ENCODE measurements at places on chromosomes 6 and 20. TPM values are rescaled to one million over a fixed set of nuclear protein-coding genes. Genes with fewer than 3 reads are reported as not detected.

DNA sequence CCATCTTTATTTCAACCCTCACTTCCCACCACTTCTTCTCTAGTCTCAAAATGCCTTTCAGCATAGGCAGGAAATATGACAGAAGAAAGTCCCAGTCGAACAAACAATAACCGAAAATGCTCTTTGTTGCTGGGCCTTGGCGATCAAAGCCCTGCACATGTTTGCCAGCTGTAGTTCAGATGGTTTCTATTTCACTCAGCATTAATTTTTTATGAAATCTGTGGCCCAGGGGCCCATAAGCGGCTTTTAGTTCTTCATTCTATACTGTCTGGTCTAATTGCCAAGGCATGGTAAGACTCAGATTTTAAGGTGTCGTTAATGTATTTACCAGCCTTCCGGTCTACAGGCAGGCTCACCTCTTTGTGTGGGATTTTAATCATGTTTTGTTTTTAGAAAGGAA, 10.9 kb upstream of the F13A1 start:
- H3K27me3 ChIP-seq: no peaks in the 10 kb centered on the region
- no peak for DNase-seq
- H3K27ac ChIP-seq: no peak overlapping the region
- no peak overlapping the region for H3K4me3 ChIP-seq
- H3K4me1 ChIP-seq: no peaks in the 10 kb centered on the region

GRCh38 chr6:48150701-48151100, 39.7 kb upstream of the PTCHD4 start:
- no peaks in the 10 kb centered on the region for H3K27me3 ChIP-seq
- H3K36me3 ChIP-seq: no peaks in the 10 kb centered on the region
- no peak overlapping the region for H3K27ac ChIP-seq
- no peaks in the 10 kb centered on the region for H3K4me1 ChIP-seq
- H3K4me3 ChIP-seq: no peak overlapping the region

DNA sequence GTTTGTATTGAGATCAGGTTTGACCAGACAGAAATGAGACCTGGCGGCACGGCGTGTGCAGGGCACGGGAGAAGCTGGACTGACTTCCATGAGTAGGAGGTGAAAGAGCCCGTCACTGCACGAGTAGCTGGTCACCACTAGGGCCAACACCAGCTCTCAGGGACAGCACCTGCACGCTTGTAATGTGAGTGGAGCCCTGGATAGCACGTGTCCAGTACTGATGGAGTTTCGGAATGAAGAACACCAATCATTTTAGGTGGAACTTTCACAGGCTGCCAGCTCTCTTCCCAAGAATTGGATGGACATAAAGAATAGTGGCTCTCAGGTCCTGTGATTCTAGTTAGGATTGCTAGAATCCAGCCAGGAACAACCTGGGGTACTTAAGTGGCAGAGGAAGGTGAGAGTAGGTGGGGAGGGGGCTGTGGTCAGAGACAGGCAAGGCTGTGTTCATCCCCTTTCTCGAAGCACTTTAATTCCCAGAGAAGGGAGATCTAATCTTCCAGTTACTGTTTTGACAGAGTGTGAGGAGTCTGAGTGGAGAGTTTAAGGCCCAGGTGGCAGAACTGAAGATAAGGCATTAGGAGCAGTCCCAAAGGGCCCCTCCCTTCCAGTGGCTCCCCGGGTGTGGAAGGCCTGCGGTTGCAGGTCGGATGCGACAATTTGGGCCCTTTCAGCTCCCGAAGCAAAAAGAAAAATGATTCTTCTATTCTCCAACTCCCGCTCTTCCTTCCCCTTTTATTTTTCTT, 314.8 kb downstream of the QKI start:
- H3K4me3 ChIP-seq: no peak overlapping the region
- no peaks in the 10 kb centered on the region for H3K36me3 ChIP-seq

DNA sequence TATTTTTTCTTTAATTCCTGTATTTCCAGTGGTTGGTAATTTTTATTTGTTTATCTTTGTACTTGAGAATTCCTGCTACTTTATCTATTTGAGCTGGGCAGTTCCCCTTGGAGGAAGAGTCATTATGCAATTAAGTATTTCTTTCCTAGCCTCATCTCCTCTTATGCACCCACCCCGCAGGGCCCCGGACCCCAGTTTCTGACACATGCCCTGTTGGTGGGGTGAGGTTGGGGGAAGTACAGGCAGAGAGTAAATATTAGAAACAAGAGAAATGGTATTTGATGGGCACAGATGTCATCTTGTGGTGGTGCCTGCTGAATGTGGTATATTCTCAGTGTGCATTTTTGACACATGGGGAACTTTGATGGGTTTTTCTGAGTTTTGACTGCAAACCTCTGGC, 602.7 kb upstream of the NOX3 start:
- H3K4me3 ChIP-seq: no peak overlapping the region
- peaks cover 8% of the 10 kb centered on the region for H3K4me1 ChIP-seq
- no peak overlapping the region for H3K27ac ChIP-seq
- no peak for DNase-seq

DNA sequence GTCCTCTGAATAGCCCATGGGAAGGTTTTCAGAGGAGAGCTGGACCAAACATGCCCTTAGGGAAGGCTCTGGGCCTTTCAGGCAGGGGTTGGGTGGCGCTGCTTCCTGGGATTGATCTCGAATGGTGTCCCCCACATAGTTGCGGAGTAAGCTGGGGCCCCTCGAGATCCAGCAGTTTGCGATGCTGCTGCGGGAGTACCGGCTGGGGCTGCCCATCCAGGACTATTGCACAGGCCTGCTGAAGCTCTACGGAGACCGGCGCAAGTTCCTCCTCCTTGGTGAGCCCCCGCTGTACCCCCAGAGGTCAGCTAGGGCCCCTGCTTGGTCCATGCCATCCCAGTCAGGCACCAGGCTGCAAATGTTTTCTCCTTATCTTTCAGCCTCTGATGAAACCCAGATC, 19.3 kb downstream of the CCM2L start:
- H3K27me3 ChIP-seq: peaks cover under 1% of the 10 kb centered on the region
- H3K27ac ChIP-seq: no peak overlapping the region
- no peaks in the 10 kb centered on the region for H3K4me1 ChIP-seq
- no peak for DNase-seq
- no peak overlapping the region for H3K4me3 ChIP-seq

DNA sequence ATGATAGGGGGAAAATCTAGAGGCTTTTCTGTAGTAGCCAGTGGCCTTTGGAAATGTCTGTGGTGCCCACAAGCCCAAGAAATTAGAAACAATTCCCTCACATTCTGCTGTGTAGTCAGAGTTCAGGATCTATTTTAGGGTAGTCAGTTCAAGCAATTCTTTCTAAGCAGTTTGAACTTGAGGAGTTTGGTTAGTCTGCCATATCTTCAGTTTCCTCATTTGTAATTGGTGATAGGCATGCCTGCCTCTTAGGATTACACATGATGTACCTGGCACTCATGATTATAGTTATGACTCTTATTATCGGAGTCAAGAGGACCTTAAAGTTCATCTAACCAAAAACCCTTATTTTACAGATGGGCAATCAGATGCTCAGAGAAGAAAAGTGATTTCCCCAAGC, 21.2 kb upstream of the MEP1A start:
- no peaks in the 10 kb centered on the region for H3K27me3 ChIP-seq
- DNase-seq: no peak
- no peaks in the 10 kb centered on the region for H3K36me3 ChIP-seq
- no peak overlapping the region for H3K27ac ChIP-seq
- H3K4me1 ChIP-seq: no peaks in the 10 kb centered on the region

- H3K27ac ChIP-seq: peak overlapping the region; percentile 72
- peaks cover 23% of the 10 kb centered on the region for H3K4me1 ChIP-seq
- DNase-seq: no peak
- H3K4me3 ChIP-seq: no peak overlapping the region
Observed at GRCh38 chr6:2993755-2994317, 5.9 kb upstream of the NQO2 start.

GRCh38 chr20:59958626-59959025, 403 bp downstream of the CDH26 start:
- no peak for DNase-seq
- H3K36me3 ChIP-seq: no peaks in the 10 kb centered on the region
- H3K4me3 ChIP-seq: no peak overlapping the region
- no peaks in the 10 kb centered on the region for H3K27me3 ChIP-seq
- no peak overlapping the region for H3K27ac ChIP-seq

DNA sequence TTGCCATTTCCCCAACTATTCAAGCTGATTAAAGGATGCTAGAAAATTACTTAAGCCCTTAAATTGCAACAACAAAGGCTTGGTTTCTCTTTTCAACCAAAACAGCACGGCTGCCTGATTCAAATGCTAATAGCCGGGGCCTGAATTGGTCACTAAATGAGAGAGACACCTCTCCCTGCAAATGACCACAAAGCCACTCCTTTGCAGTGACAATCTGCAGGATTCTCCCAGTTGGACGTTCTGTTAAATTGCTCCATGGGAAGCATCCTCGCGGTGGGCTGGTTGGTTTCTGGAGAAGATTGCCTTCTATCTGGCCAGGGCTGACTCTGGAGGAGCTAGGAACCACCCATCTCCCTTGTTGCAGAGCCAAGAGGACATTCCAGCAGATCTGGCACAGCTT, 29.7 kb upstream of the TBXT start:
- no peaks in the 10 kb centered on the region for H3K36me3 ChIP-seq
- H3K4me3 ChIP-seq: no peak overlapping the region
- H3K4me1 ChIP-seq: no peaks in the 10 kb centered on the region
- no peak for DNase-seq

DNA sequence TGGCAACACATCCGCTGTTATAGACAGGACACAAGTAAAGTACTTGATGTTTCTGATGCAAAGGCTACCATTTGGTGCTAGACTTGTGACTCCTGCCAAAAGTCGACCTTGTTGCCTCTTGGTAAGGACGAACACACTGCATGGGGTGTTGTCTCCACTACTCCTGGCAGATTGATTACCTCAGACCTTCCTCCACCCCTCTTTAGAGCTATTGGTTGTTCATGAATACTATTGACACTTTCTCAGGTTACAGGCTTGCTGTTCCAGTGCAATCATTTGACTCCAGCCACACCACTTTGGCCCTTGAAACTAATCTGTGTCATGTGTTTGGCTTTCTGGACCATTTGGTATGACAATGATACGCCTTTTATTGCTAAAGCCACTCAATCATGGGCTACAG, 62.3 kb downstream of the TRMT11 start:
- DNase-seq: no peak
- H3K36me3 ChIP-seq: no peaks in the 10 kb centered on the region
- H3K27ac ChIP-seq: no peak overlapping the region
- H3K4me3 ChIP-seq: no peak overlapping the region
- H3K4me1 ChIP-seq: peaks cover 10% of the 10 kb centered on the region

- no peak overlapping the region for H3K4me3 ChIP-seq
- no peaks in the 10 kb centered on the region for H3K36me3 ChIP-seq
- no peak for DNase-seq
- no peak overlapping the region for H3K27ac ChIP-seq
- no peaks in the 10 kb centered on the region for H3K27me3 ChIP-seq
Observed at GRCh38 chr20:421685-422250, 13.7 kb downstream of the RBCK1 start.

DNA sequence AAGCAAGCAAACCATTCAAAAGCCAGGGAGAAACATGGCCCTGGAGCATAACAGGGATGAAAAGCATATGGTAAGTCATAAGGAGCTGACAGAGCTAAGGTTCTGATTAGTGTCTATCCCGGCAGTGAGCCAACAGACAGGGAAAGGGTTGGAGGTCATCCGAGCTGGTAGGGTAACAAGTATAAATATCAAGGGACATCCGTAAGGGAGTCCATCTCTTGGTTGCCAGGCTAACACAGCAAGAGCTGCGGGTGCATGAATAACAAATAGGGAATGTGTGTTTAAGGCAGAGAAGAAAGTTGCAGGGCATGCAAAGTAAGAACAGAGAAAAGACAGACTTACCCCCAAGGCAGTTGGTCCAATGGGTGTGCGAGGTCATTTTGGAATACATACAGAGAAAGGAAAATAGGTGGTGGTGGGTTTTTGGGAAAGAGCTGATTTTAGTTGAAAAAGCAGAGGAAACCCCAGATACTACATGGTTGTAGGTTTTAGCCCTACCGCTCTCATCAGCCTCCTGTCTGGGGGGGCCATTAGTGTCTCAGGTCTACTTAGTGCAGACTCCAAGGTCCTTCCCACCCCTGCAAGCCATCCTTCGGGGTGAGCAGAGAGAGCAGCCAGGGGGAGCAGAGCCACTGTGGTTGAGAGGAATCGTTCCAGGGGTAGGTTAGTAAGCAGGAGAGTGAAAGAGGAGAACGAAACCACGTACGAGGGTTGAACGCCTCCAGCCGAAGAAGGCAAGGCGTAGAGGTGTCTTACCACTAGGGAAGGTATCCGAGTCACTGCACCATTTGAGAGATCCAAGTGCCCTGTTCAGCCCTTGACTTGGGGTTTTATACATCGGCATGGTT, at the start of gene ERVFRD-1:
TSS of gene ERVFRD-1 (minus strand) at position 805 of the 848 bp plus-strand sequence. CDS start 6,415 bp downstream, outside the sequence.
- H3K36me3 ChIP-seq: no peaks in the 10 kb centered on the region
- peak within 1 kb of the TSS; percentile 49 for H3K27ac ChIP-seq
- peaks cover 9% of the 10 kb centered on the region for H3K4me1 ChIP-seq
- DNase-seq: no peak
- H3K4me3 ChIP-seq: peak within 1 kb of the TSS; percentile 36
- H3K27me3 ChIP-seq: no peaks in the 10 kb centered on the region

GRCh38 chr6:16743664-16744210, 17.5 kb downstream of the ATXN1 start:
- no peaks in the 10 kb centered on the region for H3K27me3 ChIP-seq
- H3K27ac ChIP-seq: no peak overlapping the region
- no peak overlapping the region for H3K4me3 ChIP-seq
- no peak for DNase-seq
- H3K4me1 ChIP-seq: no peaks in the 10 kb centered on the region
- no peaks in the 10 kb centered on the region for H3K36me3 ChIP-seq

- no peak for DNase-seq
- no peaks in the 10 kb centered on the region for H3K4me1 ChIP-seq
- H3K36me3 ChIP-seq: no peaks in the 10 kb centered on the region
- no peak overlapping the region for H3K4me3 ChIP-seq
- no peak overlapping the region for H3K27ac ChIP-seq
- no peaks in the 10 kb centered on the region for H3K27me3 ChIP-seq
Observed at GRCh38 chr20:40967700-40968099, 60.9 kb upstream of the TOP1 start.

DNA sequence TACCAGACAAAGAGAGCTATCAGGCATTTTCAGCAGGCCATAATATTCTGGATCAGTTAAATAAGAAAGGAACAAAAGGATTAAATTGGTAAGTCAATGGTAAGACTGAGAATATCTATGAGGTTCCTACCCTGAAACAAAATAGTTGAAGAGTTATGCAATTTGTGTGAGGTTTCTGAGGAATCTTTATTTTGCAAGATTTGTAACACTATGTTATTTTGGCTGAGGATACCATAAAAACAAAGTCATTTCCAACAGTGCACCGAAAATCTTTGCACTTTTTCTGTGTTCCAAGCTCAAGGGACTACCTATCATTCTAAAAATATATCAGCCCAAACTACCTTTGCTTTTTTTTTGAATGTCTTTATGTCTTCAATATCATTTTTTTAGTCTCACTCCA, 383.3 kb upstream of the CITED2 start:
- H3K4me1 ChIP-seq: peaks cover 19% of the 10 kb centered on the region
- H3K4me3 ChIP-seq: no peak overlapping the region
- no peaks in the 10 kb centered on the region for H3K27me3 ChIP-seq
- DNase-seq: no peak

Gene HLA-G
- not detected for polyA plus RNA-seq

Gene ZNF165
- 1.1 TPM for polyA plus RNA-seq

Gene HLA-DQA1
- 7.4 TPM for polyA plus RNA-seq

Gene SOX18
- 0.59 TPM for polyA plus RNA-seq

Gene SCRT2
- polyA plus RNA-seq: not detected

Gene MLIP
- 0.88 TPM for polyA plus RNA-seq

Gene IL17A
- polyA plus RNA-seq: not detected

Gene RNF39
- polyA plus RNA-seq: 0.51 TPM

Gene PTP4A1
- 21.2 TPM for polyA plus RNA-seq

Measured in adrenal gland (tissue), 19 donors.